Heart left ventricle (tissue), 16 donors: ENCODE measurements at places on chromosomes 4 and X.

DNA sequence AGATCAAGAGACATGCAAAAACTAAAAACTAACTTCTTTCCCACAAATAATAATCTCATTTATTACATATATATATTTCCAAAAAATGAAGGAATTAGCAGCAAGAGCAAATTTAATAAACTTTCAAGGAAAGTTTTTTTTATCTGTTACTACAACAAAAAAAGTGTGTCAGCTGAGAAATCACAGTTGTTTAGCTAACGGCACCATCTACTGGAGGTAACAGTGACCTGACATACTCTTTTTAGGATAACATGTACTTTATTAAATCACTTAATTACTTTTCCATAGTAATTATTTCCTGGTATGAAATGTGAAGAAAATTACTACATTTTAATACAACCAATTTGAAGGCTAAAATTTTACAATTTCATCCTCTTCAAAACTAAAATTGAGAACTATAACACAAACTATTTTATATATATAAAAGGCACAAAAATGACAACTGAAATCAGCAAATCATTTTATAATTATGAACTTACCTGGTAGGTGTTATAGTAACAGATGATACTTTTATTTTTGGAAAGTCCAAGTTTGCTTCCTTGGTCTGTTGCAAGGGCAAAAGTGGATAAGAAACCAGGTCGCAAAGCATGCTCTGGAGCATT lies 9.1 kb downstream of the LAMTOR3 start:
- no peak for DNase-seq
- no peaks in the 10 kb centered on the region for H3K4me1 ChIP-seq
- no peaks in the 10 kb centered on the region for H3K27me3 ChIP-seq
- H3K27ac ChIP-seq = no peak overlapping the region

DNA sequence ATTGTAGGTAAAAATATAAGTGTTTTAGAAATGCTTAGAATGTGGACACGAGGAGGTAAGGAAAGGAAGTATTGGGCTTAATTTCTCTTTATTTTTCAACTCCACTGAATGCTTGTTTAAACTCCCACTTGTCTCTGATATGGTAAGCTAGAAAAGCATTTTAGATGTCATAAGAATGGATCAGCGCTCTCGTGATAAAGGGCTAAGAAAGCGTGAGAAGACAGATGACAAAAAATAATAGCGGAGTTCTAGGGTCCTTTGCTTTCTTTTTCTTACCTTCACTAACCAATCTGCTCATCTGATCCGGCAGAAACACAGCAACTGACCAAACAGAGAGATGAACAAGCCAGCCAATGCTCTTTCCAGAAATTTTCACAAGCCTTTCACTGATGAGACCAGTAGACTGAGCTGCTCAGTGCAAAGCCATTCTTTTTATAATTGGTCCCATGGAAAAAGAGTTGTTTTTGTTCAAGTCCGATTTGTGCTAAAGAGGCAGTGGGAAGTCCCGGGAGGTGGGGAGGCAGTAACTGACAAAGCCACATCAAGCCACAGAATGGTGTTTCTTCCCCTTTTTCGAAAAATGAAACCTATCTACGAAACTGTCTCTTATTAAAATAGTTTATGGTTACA lies at the start of gene TASL:
TSS of gene TASL (minus strand) at position 405 of the 630 bp plus-strand sequence. CDS start 17,411 bp downstream, outside the sequence.
- H3K36me3 ChIP-seq = no peaks in the 10 kb centered on the region
- H3K27ac ChIP-seq = no peak within 1 kb of the TSS
- no peaks in the 10 kb centered on the region for H3K27me3 ChIP-seq

GRCh38 chr4:138092060-138092459 lies 150.1 kb downstream of the SLC7A11 start:
- no peak overlapping the region for H3K4me3 ChIP-seq
- DNase-seq = no peak
- H3K27ac ChIP-seq = no peak overlapping the region
- no peaks in the 10 kb centered on the region for H3K27me3 ChIP-seq
- peaks cover 3% of the 10 kb centered on the region for H3K4me1 ChIP-seq

GRCh38 chr4:67576538-67576937 lies 18.0 kb downstream of the STAP1 start:
- no peak overlapping the region for H3K4me3 ChIP-seq
- H3K4me1 ChIP-seq = no peaks in the 10 kb centered on the region
- no peak for DNase-seq
- no peaks in the 10 kb centered on the region for H3K36me3 ChIP-seq

- H3K4me1 ChIP-seq = no peaks in the 10 kb centered on the region
- H3K36me3 ChIP-seq = no peaks in the 10 kb centered on the region
- peaks cover 8% of the 10 kb centered on the region for H3K27me3 ChIP-seq
- H3K4me3 ChIP-seq = no peak overlapping the region
- no peak overlapping the region for H3K27ac ChIP-seq
- no peak for DNase-seq
Measured at GRCh38 chr4:163179207-163179606, 12.5 kb upstream of the NAF1 start.
